C1 segment of cervical spinal cord (tissue), 14 donors: ENCODE measurements at places on chromosomes 6 and 20.
A peak's percentile ranks its signal among the peaks of the same experiment; 100 is the strongest.

GRCh38 chr20:7984192-7984591, 35.4 kb downstream of the TMX4 start:
- no peak for DNase-seq

DNA sequence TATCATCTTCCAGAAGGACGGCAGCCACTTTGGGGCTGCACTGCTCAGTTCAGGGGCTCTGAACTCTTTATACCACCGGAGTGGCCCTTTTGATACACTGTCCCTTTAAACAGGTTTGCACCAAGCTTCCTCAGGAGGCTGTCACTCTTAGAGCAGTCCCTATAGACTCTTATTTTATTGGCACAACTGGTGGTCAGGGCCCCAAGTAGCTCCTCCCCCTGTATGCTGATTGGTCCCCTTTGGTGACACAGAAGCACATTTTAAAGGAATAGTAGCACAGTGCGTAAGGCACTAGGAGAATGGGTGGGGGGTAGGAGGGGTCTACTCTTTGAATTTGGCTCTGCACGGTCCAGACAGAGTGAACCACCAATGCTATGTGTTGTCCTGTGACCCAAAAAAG, 122.6 kb upstream of the MLN start:
- no peak for DNase-seq

GRCh38 chr6:44237813-44238433, 9.0 kb upstream of the HSP90AB1 start:
- DNase-seq, result peak; percentile 67

DNA sequence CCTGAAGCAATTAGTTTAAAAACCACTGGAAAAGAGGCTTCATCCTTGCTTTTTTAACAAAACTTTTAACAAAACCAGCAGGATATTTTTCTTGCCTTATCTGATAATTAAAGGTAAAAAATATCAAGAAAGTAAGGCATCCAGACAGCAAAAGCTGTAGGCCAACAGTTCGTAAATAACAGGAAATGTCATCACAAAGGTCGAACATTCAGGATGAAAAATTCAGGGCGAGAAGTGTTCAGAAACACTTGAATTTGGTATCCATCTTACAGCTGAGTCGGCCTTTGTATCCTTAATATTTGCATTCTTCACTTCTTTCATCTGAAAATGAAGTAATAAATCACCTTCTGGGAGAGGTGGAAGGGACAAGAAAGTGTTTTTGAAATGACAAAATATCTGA, 8.2 kb upstream of the FILIP1 start:
- no peak for DNase-seq

- DNase-seq, result no peak
These were observed 22.1 kb downstream of the ZKSCAN3 start for GRCh38 chr6:28371706-28372451.
